ENCODE measurements at places on chromosomes 5 and 9.

DNA sequence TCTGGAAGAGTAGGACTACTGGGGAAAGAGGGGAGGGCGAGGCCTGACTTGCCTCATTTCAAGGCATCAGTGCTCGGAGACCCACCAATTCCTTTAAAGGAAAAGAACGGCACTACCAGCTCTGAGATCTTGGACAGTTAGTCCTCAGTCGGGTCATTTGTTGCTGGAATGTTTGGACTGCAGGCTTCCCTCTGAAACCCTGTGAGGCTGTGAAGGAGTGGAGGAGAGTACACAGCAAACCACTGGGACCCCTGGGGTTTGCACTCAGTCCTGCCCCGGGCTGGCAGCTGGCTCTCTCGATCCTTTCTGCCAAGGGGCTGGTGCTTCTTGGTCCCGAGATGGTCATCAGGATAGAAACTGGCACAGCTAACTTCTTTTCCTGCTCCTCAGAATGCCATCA, 194.5 kb downstream of the TRIO start:
- DNase-seq: no peak

DNA sequence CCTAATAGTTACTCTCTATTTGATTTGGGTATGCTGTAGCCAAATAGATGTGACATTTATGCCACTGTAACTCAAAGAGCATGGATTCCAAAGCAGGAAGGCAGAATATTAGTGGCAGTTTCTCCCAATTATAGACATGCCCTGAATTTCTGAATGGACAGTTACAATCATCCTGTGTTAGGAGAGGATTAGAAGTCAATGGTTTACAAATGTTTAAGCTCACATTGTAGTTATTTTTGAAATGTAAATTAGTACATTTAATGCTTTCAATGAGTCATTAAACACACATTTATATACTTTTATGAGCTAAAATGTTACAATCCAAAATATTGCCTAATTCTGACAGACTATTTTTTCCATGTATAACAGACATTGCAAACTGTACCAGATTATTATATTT, 62.3 kb upstream of the CDH18 start:
- no peak for DNase-seq

GRCh38 chr9:96057155-96057554, 181.7 kb downstream of the ERCC6L2 start:
- no peak for DNase-seq

DNA sequence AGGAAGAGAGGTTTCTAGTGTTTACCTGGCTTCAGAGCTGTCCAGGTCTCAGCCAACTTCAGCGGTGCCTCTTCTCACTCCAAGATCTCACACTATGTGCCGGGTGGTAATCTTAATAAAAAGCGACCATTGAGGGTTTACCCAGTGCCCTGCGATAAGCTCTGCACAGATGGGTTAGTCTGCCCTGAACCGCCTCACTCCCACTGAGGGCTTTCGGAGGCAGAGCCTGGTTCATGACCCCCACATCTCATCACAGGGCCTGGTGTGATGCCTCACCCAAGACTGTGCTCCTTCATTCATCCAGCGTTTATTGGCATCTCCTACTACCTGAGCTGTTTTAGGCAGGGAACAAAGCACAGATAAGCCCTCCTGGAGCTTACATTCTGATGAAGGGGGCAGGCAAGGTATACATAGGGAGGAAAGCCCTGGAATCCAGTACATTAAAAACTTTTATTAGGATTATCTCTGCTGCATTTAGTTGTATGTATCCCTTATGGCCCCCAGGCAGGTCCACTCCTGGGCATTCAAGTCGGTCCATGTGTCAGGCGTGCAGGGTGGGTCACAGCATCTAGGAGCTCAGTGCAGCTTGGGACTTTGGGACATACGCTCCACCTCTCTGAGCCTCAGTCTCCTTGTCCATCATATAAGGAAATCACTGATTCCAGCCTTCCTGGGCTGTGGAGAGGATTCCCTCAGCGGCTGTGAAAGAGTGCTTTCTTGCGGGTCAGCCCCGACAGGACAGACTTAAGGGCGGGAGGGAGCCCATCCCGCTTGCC, 613 bp upstream of the COL15A1 start:
- no peak for DNase-seq

DNA sequence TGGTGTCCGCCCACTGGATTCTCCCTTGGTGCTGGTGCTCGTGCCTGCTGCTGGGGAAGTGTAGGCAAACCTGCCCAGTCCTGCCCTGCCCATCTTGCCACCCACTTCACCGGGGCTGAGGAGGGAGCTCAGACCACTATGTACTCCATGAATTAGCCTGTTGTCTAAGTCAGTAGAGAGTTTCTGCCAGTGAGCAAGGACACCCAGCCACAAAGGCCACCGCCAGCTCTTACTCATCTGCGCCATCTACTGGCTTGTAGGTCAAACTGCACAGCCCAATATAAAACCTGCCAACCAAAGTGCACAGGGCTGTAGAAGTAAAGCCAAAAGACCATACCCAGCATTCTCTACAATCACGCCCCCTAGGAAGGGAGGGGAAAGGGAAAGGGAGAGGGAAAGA, 102.3 kb downstream of the GLIS3 start:
- no peak for DNase-seq

DNA sequence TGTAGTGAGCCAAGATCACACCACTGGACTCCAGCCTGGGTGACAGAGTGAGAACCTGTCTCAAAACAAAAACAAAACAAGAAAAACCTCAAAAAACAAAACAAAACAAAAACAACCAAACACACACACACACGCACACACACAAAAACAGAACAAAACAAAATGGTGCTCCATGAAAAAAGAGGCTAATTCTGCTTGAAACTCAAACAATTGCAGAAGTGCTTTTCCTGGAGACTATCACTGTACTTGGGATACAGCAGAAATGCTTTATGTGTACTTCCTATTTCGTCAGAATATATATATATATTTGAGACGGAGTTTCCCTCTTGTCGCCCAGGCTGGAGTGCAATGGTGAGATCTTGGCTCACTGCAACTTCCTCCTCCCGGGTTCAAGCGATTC, 49.9 kb upstream of the HSPA9 start:
- DNase-seq: no peak

DNA sequence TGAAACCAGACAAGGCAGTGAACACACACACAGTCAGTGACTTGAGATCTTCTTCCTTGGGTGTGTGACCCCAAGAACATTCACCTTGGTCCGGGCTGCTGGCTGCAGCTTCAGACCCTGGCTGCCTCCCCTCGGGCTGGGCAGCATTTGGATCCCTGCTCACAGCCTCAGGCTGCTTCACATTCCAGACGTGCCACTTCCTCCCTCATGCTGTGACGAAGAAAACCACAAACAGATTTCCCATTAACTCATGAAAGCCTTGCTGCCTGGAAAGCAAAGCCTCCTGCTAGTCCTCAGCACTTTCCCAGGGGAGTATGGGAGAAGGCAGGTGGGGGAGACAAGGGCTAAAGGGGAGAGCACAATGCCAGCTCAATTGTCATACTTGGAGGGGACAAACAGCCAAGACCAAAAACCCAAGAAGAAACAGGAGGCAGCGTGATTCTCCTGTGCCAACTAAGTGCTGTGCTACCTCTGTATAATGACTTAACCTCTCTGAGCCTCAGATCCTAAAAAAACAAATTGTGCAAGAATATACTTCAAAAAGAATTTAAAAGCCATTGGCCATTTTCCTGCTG, 594.6 kb upstream of the BRINP1 start:
- no peak for DNase-seq

DNA sequence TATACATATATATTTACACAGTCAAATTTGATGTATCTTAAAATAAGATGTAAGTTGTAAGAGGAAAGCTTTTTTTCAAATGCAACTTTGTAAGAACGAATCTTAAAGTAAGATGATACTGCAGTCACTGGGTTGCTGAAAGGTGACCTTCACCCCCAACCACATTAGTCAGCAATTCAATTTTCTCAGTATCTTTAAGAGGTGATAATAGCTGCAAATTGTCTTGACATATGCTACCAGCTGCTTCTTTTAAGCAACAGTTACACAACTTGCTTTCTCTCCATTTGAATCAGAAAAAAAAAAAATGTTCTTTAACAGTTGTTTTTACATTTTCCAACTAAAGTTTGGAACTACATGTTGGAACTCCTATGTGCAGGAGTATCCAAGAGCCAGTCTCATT, 246.6 kb upstream of the CCNG1 start:
- DNase-seq: no peak
